Stomach (tissue), 19 donors: ENCODE measurements at places on chromosomes 2 and 18. TPM values are rescaled to one million over a fixed set of nuclear protein-coding genes. Genes with fewer than 3 reads are reported as not detected.

DNA sequence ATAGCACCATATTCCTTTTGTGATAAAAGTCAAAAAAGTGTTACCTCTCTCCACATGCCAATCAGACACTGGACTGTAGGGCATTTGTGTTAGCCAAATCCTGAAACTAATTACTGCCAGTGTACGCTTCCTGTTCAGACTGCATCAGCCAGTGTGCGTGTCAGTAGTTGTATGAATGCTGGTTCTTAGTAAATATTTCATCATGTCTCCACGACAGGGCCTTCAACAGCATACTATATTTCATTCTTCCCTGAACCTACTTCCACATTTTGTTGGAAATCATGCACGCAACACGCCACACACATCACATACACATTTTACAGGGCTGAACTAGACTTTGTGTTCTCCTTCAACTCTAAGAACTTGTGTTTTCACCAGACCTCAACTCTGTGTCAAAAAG is 77.5 kb downstream of the EPB41L3 start:
- peak; percentile 24 for DNase-seq

DNA sequence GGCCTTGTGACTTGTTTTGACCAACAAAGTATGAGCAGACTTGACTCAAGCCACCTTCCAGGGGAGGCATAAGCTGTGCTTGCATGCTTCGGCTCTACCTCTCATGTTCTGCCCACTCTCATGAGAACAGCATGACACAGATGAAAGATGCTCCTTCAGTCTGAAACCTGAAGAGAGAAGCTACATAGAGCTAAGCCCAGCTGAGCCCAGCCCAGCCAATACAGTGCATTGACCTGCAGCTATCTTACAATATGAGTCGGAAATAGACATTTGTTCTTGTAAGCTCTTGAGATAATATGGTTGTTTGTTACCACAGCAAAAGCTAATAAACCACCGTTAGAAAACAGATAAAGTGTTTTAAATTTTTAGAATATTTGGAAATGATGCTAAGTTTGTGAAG is 426.7 kb upstream of the PKDCC start:
- no peak for DNase-seq

DNA sequence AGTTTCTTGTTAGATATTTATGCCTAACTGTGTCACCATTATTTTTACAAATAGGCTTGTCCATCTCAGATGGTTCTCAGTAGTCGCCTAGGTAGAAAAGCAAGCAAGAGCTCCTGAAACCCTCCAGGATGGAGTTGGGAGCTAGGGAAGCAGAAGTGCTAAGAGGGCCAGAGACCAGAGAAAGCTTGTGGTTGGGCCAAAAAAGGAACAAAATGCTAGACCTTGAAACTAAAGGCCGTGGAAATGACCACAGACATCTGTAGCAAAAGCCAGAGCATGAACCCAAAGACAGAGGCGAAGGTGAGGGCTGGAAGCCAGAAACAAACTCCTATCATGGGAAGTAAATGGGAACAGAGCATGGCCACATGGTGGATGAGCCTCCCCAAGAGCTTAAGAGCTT is 29.9 kb upstream of the RMDN2 start:
- DNase-seq = no peak

DNA sequence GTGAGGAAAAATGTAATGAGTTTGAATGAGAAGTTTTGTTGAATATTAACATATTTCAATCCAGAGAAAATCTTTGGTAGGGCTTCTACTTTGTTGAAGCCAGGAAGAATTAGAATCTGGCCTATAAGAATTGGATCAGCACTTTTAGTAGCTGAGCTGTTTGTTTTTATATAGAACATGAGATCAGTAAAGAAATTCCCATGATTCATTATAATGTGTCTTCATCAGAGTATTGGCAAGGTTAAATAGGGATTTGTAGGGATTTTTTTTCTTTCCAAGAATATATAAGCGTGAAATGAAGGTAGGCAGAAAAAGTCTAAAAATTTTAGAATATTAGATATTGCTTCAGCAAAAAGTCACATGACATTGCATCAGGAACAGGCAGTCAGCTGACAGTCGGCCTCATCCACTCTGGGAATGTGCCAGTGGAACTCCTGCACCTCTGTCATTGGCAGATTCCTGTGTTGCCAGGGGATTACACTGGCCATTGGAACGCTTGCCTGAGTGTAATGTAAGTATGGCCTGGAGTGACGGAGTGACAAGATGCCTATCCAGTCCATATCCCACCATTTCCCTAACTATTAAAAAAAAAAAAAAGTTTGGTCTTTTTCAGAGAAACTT is 60.6 kb downstream of the SERTAD2 start:
- DNase-seq = no peak

DNA sequence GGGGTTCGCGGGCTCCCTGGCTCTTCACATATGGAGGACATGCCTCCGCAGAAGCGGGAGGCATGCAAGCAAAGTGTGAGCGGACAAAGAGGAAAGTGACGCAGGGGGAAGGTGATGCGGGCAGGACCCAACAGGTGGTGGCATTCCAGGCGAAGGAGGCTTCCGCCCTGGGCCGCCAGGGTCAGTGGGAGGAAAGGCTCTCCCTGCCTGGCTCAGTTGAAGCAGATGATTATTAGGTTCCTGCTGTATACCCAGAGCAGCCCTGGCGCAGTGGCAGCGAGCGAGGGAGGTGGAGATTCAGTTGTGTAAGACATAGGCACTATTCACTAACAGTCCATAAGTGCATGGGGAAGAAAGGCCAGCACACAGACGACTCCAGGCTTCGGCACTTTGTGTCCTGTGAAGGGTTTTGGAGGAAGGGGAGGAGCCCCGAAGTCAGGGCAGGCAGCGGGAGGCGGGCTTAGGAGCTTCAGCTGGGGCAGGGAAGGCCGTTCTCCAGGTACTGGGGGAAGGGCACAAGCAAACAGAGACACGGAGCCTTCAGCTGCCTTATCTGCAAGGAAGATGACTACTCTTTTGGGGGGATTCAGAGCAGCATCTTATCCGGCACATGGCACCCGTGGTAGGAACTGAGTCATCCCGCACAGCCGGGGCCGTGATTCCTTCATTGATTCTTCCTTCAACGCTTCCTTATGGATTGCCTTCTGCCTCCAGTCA is 89.8 kb downstream of the TGOLN2 start:
- peak; percentile 72 for DNase-seq

- no peak for DNase-seq
Measured at GRCh38 chr2:120708944-120709607, 26.6 kb upstream of the GLI2 start.

GRCh38 chr18:55974521-55974920 is 386.5 kb upstream of the TCF4 start:
- no peak for DNase-seq

Gene TNFRSF11A
- total RNA-seq = 46.1 TPM

DNA sequence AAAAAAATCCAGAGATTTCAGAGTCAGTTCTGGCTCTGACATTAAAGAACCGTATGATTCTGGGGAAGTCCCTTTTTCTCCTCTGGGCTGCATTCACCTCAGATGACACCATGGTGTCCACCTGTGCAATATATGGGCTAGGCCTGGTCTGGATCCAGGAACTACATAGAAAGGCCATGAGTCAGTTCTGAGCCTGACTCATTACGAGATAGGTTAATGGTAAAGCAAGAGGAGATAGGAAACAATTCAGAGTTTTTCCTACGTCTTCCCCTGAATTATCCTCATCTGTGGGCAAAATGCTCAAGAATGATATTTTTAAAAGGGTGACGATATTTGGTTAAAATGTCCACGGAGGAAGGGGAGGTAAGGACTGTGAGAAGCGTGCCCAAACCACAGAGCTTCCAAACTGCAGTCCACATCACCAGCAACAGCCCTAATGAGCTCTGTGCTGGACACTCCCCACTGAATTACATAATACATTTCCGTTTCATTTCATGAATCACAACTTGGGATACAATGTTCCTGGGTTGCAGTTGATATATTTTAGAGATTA is 180.1 kb upstream of the OSR1 start:
- peak; percentile 51 for DNase-seq

- DNase-seq = no peak
Measured at GRCh38 chr2:36338124-36338826, 17.3 kb upstream of the CRIM1 start.

Gene CD8B2
- not detected for total RNA-seq

GRCh38 chr18:32372047-32372380 is 98.7 kb downstream of the GAREM1 start:
- no peak for DNase-seq

DNA sequence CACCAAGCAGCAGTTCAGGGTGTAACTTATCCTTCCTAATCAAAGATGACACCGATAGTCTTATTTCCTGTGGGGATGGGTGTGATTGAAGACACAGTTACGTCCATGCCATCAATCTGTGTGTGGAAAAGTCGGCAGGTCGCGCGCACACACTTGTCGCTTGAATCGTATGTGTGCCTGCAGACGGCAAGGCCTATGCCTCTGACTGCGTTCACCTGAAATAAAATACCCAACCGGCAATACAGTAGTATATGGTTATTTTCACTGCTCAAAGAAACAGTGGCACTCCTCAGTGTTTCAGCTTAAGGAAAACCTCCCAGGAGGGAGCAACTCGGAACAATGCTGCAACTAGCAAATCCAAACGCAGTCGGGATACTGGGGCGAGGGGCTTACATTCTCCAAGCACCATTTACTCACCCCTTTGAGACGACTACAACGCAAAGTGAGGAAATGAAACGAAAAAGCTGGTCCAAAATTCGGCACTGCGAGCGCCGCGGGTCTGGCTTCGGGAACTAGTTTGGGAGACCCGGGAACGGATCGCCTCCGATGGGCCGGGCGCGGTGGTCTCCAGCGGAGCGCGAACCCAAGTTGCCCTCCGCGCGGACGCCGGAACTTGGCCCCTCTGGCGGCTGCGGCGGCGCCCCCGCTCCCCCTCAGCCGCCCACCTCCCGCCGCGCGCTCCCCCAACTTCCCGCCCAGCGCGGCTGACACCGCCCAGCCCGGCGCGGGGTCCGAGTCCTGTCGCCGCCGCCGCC is 675 bp downstream of the PRKD3 start:
- DNase-seq = peak; percentile 70

- no peak for DNase-seq
Measured at GRCh38 chr2:151762694-151763093, 28.4 kb upstream of the NEB start.

Gene CDH2
- 0.58 TPM for total RNA-seq

Gene LBX2
- total RNA-seq = not detected

DNA sequence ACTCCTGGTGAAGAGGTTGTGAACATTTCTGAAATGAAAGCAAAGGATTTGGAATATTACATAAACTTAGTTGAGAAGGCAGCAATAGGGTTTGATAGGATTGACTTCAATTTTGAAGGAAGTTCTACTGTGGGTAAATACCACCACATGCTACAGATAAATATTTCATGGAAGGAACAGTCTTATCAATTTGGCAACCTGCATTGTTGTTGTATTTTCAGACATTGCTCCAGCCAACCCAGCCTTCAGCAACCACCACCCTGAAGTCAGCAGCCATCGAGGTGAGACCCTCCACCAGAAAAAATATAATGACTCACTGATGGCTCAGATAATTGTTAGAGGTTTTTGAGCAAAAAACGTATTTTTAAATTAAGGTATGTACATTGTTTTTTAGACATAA is 10.0 kb downstream of the RDH14 start:
- DNase-seq = no peak

GRCh38 chr18:31162419-31162793 is 250 bp downstream of the DSC1 start:
- no peak for DNase-seq

GRCh38 chr2:7117076-7117475 is 199.9 kb downstream of the RNF144A start:
- no peak for DNase-seq

DNA sequence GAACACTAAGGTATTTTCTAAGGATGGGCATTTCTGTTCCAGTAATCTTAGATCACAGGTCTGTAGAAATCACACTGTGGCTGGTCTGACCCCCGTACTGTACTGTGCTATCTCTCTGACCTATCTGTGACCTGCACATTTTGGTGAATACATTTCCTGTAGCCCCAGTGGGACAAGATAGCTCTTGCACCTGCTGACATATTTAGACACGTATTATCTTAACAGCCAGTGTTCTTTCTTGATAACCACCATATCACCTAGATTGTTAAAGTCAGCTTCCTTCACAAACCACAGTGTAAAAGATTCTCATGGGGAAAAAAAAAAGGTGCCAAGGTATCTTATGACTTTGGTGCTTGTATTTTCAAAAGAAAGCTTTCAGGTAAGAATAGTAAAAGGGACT is 39.8 kb upstream of the TMEM247 start:
- no peak for DNase-seq

Gene ZC3H6
- total RNA-seq = 10.3 TPM

- no peak for DNase-seq
Measured at GRCh38 chr2:158953454-158953853, 15.0 kb upstream of the TANC1 start.

DNA sequence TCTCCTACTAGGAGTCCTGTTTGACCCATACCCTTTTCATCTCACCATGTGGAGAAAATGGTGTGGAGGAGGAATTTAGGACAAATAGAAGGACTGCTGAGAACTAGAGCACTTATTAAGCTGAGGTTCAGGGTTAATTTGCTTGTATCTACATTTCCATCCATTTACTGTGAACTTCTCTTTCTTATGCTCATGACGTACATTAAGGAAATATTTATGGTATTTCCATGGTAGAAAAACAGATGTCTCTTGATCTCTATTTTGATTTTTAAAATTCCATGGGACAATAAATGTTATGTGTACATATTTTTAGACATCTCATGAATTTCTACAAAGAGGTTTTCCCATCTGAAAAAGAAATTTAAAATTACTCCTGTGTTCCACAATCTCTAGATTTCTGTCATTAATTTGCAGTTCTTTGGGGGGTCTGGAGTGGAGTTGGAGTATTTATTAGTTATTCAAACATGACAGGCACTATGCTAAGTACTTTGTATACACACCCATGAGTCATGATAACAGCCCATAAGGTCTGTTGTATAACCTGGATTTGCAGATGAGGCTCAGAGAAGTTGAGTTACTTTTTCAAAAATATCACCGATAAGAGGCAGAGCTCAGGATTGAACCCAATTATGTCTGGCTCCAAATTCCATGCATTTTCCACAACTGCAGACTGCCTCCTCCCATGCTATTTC is 112.6 kb downstream of the COPS8 start:
- DNase-seq = no peak

Gene TBR1
- total RNA-seq = not detected

- DNase-seq = no peak
Measured at GRCh38 chr2:198490748-198491147, 686.4 kb downstream of the PLCL1 start.

DNA sequence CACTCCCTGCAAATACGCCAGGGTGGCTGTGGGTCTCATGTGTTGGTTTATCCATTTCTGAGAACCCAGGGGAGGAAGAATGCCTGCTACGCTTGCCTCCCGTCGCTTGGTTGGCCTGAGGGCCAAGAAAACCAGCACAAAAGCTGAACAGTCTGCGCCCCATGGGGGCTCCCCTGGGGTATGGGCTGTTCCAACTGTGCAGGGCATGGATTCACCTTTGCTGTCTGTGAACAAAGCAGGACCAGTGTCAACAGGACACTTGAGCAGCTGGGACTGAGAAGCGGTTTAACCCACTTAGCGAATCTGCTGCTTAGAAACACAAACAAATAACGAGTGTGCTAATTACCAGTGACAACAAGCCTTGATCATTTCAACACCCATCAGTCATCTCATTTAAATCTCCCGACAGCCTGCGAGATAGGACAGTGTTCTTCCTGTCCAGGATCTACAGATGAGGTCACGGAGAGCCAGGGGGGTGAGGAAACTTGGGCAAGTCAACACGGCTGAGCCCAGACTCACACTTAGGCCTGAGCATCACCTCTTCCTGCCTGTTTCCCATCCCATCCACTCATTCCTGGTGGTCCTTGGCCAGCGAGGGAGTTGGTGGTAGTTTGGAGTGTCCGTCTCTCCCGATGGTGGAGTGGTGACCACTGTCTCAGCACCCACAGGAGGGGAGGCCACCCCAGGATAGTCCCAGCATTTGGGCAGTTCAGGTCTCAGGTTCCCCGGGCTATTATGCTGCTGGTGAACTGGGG is 111.6 kb upstream of the HAAO start:
- no peak for DNase-seq
